Stimulated activated naive CD4-positive, alpha-beta T cell treated with Interleukin-2 at 50 U/mL for 16 hours (primary cell): ENCODE measurements at places on chromosomes 13 and 19.
A peak's percentile ranks its signal among the peaks of the same experiment; 100 is the strongest.

GRCh38 chr19:2167896-2168618, 4.3 kb downstream of the DOT1L start:
- DNase-seq: no peak

- no peak for DNase-seq
Observed at GRCh38 chr13:44872751-44873150, 116.5 kb downstream of the NUFIP1 start.

GRCh38 chr13:21427741-21428140, 31.4 kb downstream of the ZDHHC20 start:
- no peak for DNase-seq

- DNase-seq: peak; percentile 25
Observed at GRCh38 chr13:50224534-50224933, 209.3 kb downstream of the KCNRG start.

DNA sequence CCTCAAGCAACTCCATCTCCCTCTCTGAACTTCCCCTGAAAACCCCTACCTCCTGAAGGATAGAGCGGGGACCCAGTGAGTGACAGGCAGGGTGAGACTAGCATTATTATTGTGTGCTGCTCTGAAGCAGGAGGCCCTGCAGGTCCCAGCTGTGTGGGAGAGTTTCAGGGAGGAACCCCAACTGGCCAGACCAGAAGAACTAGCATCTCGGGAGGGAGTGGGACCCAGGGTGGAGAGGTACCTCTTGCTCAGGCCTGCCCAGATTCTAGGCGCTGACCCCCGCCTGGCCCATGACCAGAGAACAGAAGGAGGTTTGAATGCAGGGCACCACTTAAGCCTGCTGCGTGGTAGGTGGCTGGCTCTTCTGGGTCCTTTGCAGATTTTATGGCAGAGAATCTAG, 5.7 kb upstream of the LYPD3 start:
- DNase-seq: no peak

DNA sequence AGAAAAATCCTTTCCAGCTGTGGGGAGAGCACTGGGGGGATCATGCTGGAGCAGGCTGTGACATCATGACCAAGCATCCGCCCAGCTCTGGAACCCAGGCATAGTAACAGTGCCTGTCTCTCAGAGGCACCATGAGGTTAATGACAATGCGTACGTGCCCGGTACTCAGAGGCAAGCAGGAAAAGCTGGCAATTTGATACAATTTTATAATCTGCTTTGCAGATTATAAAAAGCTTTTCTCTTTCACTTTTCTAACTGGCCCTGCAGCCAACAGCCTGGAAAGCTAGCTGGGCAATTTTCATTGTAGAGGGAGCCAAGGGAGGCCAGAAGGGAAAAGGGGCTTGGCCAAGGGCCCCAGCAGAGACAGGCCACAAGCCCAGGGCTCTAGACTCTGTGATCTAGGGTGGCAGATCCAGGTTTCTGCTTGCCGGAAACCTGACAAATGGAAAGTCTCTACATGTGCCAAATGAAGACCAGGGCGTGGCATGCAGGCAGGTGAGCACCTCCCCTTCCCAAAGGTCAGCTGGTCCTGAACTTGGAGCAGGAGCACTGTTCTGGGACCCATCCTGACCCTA, 22.7 kb downstream of the VRK3 start:
- no peak for DNase-seq

DNA sequence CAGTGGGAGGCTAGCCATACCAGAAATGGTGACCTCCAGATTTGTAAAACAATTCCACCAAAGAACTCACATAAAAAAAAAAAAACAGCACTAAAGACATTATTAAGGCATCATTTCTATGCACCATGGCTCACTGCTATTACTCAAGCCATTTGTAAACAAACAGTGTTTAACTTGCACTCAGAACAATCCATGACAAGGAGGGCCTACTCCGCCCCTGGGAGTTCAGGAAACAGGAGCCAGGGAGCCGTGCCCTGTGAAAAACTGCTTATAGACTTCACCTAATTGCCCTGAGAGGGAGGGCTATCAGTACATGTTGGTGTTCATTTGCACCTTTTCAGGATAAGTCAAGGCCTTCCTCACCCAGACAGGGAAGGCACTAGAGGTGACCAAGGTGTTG, 103.2 kb downstream of the ZNF429 start:
- no peak for DNase-seq

DNA sequence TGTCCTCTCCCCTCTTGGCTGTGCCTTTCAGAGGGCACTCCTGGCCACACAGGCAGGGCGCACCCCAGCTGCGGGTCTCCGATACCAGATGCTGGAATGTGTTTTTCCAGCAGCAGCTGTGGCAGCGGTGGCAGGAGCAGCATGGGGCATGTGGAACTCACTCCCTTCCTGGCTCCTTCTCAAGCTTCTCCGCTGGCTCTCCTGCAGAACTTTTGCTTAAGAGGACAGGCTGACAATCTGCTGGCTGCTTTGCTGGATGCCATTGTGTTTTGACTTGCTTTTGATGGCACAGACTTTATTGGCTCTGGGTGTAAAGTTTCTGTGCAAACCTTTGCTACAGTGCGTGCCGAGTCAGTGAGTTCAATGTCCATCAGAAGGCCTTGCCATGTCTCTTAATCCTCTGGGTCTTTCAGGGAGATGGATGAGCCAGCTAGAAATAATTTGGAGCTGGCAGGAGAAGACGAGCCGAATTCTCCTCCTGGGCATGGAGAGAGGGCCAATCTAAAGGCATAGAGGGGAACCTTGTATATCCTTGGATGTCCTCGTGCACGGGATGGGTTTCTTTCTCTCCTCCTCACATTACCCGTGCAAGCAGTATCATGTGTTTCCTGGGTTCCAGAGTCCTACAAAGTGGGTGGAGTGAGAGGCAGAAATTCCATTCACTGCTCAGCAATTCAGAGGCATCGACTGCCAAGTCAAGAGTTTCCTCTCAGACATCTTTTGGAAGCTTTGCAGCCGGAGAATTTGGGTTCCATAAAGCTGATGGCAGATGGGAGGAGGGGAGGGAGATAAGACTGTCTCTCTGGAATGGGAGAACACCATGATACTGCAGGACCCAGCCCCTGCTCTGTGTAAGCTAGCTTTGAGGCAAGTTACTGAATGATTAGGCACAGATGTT, 231.2 kb downstream of the FGF9 start:
- DNase-seq: no peak

DNA sequence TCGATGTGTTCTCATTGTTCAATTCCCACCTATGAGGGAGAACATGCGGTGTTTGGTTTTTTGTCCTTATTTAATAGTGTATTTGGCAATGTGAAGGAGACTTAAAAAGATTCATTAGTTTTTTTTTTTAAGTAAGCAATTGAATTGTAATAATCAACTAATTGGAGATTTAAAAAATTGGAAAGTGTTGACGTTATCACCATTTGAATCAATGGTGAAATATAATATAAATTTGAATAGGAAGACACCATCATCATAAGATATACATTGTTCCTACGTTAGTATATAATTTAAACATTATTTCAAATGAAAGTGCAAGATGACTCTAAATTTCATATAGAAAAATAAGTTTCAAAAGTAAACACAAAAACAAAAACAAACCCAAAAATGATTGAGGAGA, 2858.1 kb upstream of the PCDH20 start:
- DNase-seq: no peak

DNA sequence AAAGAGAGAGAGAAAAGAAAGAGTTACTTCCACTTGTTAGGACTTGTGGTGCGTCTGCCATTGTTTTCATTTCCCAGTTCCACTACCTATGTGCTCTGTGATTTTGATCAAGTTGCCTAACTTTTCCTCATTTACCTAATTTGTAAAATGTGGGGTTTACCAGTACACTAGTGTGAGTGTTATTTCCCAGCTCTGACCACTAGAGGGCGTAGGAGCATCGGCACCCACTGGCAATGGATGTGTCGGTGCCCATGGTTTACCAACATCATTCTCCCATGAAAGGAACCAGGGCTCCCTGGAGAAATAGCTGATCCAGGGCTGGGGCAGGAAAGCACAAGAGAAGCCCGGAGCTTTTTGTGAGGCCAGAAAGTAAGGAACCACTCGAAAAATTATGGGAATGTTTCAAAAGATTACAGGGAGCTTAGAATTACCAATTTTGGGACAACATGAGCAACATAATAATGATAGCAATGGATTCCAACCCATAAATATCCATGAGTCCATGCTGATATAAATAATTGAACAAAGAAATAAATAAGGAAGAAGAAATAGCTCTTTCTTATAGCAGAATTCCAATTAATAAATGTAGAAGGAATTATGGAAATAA, 15.1 kb upstream of the CEACAM4 start:
- peak; percentile 53 for DNase-seq

DNA sequence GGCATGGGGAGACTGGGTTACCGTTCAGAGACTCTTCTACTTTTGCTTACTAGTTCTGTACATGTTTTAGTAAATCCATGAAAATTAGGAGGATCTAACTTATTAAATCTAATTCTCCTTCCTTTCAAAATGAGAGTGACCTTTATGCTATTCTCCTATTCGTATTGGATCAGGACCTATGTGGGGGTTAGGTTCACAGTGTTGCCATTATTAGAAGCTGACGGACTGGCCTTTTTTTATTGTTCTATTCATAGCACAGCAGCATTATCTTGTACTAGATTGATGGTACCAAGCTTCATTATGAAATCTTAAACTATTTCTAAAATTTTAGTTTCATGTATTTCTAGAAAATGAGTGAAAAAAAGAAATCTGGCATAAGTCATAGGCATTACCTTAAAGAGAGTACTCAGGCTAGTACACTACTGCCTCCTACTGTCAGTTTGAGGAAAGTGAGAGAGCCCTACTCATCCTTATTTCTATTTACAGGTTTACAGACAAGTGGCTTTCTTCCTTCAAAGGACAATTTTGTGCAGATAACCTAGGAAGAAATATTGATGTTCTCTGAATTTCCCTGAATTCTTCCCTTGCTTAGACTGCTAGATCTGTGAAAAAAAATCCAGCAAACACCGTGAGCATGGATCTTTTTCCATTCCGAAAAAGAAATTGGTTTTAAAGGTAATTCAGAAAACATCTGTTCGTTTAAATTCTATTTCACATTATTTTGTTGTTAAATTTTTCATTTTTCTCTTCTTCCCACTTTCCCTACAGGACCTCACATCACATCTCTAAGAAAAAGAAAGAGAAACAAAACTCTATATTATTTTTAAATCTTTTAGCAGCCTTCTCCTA, 485.5 kb downstream of the DIAPH3 start:
- no peak for DNase-seq

GRCh38 chr13:112392719-112393118, 16.6 kb downstream of the SPACA7 start:
- DNase-seq: no peak

DNA sequence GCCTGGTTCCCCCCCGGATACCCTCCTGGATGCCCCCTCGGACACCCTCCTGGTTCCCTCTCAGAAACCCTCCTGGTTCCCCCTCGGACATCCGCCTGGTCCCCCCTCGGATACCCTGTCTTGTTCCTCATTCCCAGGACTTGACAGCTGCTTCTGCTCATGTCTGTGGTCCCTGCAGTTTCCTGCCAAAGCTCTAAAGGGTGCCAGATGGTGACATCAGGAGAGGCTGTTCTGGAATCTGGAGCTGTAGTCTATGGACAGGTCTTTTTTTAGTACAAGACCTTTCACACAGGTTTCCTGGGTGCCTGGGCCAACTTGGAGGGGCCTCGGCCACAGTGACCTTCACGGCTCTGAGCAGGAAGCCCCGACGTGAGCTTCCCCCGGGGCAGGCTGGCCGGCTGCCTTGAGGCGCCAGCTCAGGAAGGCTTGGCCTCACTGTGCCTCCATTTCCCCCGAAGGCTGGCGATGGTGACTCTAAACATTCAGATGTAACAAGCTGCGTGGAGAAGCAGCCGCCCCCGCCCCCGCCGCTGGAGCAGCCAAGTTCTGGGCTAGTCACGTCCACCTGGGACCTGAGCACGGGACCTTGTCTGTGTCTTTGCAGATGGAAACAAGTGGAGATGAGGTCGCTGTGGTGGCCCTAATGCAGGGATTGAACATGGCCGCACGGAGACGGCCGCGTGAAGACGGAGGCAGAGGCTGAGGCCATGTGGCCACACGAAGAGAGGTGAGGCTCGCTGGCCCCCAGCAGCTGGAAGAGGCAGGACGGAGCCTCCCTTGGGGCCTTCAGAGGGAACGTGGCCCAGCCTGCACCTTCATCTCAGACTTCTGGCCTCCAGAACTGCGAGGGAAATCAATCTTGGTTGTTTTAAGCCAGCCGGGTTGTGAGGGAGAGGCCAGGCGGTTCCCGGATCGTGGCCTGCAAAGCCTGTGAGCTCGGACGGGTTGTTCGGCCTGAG, 12.7 kb downstream of the SGTA start:
- no peak for DNase-seq

DNA sequence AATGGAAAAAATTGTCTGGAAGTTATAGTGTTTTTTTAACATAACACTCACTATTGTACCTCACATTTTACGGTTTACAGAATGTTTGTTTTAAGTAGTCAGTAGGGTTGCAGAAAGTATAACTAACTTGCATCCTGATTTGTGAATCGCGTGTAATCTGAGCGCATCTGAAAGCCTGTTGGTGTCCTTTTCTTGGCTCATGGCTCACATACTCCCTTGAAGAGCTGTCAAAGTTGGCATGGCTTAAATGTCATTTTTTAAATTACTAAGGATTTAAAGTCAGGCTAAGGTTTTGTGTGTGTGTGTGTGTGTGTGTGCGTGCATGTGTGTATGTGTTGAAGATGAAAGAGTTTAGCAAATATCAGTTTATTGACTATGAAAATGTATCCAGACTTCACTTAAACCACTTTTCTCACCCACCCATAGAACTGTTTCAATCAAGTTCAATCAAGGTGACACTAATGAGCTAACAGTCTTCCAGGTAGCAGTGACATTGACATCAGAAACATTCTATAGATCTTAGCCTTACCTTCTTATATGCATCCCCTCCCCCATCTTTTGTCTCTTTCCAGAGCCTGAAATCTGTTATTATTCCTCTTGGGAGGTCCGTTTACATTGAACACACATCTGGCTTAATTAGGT, 480.4 kb upstream of the SGCG start:
- no peak for DNase-seq

DNA sequence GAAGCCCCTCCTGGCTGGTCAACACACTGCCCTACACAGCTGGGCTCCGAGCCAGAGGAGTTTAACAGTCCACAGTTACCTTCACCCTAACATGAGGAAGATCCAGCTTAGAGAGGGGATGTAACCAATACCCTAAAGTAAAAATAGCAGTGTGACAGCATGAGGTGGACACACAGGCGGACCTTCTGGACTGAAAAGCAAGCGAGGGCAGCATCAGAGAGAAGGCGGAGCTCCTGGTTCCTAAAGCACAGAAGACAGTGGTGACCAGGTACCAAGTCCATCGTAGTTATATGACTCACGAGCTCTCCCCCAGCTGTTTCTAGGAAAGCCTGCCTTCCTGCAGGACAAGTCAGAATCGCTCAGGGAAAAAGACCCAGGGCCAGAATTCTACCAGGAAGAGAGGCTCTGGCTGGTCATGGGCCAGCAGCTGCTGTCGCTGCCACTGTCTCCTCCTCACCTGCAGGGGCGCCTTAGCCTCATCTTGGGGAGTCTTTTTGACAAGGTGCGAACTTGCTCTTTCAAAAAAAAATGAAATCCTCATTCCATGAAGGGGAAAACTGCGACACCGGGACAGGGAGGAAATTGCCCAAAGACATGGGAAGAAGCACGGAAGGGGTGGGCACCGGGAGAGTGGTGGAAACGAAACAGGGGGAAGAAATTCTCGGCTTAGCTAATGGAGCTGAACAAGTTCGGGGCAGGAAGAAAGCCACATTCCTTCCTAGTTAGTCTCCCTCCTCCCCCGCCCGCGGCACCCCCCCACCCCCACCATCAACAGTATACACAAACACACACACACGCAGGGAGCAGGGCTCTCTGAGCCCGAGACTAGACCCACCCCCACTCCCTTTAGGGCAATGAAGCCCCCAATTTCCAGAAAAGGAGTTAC, 1.7 kb downstream of the ELL start:
- peak; percentile 43 for DNase-seq

GRCh38 chr13:77904031-77904430, 14.6 kb downstream of the EDNRB start:
- no peak for DNase-seq
